ENCODE measurements at places on chromosomes 6 and 20.
A peak's percentile ranks its signal among the peaks of the same experiment; 100 is the strongest.

DNA sequence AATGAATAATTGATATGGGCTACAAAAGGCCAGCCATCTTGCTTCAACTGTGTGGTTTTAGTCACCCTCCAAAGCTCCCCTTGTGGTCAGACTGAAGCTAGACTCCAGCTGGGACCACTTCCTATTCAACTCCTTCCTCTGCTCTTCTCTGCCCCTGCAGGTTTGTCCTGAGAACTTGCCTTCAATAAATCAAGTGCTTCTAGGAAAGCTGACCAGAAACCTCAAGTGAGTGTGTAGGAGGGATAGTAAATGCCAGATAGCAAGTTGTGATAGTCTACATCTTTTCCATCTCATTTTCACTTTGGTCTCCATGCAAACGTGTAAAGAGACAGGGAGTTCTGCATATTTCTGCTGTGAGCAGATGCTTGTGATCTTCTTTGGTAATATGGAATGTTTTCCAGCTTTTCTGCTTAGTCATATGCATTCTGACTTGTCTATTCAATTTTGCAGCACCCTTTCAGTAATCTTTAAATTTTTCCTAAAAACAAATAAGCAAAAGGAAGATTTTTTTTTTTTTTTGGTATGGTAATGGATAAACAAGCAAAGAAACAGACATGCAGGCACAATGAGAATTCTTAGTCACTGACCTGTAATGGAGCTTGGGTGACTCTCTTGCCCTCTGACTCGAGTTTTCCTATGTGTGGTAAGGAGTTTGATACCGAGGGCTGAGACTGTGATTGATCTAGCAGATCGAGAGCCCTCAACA lies 201.3 kb upstream of the BTBD3 start:
- peak; percentile 93 for DNase-seq

DNA sequence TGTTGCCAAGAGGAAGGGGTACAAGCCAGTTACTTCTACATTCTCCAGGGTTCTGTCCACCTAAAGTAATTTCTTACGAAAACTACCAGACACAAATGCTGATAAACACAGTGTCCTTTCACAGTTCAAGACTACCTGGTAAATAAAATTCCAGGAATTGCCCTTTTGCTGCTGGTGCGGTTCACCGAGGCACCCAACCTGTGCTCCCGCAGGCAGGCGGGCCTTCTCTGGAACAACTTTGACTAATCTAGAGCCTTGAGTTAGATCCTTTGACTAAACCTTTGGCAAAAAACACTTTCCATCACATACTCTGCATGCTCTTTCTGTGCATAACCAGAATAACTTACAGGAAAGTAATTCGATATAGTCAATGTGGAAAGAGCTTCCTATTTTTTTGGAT lies 107.0 kb downstream of the HUS1B start:
- no peak for DNase-seq

DNA sequence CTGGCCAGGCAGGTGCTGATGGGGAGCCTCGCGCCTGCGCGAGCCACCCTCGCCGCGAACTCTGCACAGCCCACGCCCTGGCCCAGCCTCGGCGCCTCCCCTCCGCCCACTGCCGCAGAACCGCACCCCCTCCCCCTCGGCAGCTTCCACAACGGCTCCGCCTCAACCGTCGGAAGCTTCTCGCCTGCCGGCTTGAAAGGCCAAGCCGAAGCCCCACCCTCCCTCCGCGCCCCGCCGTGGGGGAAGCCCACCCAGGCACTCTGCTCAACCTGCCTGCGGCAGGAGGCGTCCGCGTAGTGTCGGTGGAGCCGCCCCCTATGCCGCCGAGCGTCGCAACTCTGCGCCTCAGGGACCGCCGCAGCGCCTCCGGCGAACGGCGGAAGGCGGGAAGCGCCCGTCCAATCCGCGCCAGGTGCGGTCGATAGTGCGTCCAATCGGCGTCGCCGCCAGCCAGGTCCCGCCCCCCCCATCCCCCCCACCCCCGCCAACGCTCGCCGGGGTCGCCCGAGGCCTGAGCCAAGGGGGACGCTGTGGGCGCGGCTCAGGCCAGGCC lies at the start of gene SYCP2:
Gene SYCP2 (minus strand): TSS at position 342 of the 553 bp plus-strand sequence. CDS start 11,224 bp downstream, outside the sequence.
- DNase-seq: no peak

DNA sequence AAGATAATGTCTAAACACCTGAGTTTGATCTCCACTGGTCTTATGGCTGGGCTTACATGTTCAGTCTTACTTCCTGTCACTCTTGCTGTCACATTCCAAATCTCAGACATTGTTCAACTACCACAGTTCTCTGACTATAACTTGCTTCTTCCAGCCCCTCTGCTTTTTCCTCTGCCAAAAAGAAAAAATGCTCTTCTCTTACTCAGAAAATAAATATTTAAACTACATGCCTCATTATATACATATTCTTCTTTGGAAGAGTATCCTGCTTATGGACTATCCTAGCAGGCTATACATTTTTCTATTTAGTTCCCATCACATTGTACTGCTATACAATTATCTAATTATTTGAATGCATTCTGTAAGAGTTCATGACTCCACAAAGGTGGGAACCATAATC lies 175.4 kb downstream of the TBC1D32 start:
- no peak for DNase-seq

- DNase-seq: no peak
These were observed 59.8 kb upstream of the DEK start for GRCh38 chr6:18323935-18324705.

DNA sequence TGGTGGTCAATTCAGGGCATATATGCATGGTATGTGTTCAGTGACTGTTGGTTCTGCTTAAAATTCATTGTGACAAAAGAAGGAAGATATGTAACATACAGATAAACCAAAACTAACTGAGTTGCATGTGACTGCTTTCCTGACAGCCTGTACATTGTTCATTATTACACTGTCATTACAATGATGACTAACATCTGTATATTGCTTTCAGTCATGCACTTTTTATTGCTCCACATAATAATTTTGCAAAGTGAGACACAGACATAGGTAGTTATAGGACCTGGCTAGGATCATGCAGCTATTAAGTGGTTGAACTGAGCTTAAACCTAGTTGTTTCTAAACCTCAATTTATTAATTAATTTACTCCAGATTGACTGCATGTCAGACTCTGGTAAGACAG lies 703.2 kb downstream of the HDGFL1 start:
- DNase-seq: no peak

GRCh38 chr6:163099621-163100171 lies 314.8 kb upstream of the QKI start:
- no peak for DNase-seq

DNA sequence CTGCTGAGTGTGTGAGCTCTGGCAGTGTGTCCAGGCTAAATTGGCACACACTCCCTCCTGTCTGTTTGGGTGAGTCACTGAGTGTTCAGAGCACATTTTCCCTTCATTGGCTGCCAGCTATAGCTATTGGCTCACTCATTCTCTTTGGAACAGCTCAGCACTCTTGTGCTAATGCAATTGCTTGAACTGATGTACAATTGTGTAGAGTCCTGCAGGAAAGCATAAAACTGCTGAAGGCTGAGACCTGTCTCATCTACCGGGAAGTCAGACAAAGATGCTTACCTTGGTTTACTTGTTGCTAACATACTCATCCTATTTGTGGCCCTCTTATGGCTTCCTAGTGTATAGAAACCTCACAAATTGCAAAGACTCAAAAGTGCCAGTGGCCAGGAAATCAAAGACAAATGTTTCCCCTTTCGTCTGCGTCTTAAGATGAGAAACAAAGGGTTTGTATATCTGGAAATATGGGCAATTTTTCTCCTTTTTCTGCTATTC lies 351.0 kb downstream of the BCKDHB start:
- DNase-seq: peak; percentile 93

GRCh38 chr20:56724241-56724757 lies 95.2 kb downstream of the TFAP2C start:
- no peak for DNase-seq

GRCh38 chr6:160810238-160810637 lies 108.2 kb downstream of the PLG start:
- no peak for DNase-seq

- no peak for DNase-seq
These were observed 123.0 kb upstream of the SNX9 start for GRCh38 chr6:157699777-157700636.

DNA sequence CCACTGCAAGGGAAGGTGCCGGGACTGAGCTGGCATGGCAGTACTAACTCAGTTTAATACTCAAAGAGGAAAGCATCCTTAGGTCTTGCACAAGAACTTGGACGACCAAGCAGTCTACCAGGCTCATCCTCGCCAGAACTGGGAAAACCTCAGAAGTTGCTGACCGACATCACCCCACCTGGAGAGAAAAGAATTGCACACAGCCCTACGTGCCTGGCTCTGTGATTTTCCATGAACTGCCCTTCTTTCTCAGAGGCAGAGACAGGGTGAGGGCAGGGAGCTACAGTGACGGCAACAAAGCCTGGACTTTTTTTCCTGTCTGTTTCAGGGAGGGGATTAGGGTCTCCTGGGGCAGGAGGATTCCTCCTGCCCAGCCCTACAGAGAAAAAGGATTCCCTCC lies 8.0 kb downstream of the JAG1 start:
- no peak for DNase-seq

GRCh38 chr6:155472886-155473285 lies 17.2 kb upstream of the NOX3 start:
- DNase-seq: peak; percentile 26

GRCh38 chr20:4730780-4731179 lies 9.1 kb downstream of the PRND start:
- no peak for DNase-seq

GRCh38 chr20:61874421-61875068 lies 191.1 kb downstream of the TAF4 start:
- no peak for DNase-seq

- no peak for DNase-seq
These were observed 11.4 kb downstream of the MYLK4 start for GRCh38 chr6:2739335-2739734.

GRCh38 chr6:66307490-66307889 lies 600.5 kb upstream of the EYS start:
- no peak for DNase-seq

DNA sequence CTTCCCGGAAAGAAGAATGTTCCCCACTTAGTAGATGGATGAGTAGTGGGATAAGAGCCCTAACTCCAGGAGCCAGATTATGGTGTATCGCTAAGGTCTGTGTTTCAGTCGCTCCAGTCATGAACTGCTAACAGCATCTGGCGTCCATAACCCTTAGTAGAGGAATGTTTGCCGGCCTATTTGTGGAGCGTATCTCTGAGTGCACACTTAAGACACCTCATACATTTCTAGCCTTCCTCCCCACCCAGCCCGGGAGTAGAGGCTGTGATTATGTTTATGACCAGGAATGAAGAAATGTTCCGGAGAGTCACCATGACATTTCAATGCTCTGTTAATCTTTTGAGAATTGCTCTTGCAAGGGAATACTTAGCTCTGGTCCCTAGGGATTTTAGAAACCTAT lies 251.1 kb upstream of the SOX4 start:
- peak; percentile 22 for DNase-seq

- no peak for DNase-seq
These were observed 136.3 kb downstream of the CFAP61 start for GRCh38 chr20:20188647-20189046.

DNA sequence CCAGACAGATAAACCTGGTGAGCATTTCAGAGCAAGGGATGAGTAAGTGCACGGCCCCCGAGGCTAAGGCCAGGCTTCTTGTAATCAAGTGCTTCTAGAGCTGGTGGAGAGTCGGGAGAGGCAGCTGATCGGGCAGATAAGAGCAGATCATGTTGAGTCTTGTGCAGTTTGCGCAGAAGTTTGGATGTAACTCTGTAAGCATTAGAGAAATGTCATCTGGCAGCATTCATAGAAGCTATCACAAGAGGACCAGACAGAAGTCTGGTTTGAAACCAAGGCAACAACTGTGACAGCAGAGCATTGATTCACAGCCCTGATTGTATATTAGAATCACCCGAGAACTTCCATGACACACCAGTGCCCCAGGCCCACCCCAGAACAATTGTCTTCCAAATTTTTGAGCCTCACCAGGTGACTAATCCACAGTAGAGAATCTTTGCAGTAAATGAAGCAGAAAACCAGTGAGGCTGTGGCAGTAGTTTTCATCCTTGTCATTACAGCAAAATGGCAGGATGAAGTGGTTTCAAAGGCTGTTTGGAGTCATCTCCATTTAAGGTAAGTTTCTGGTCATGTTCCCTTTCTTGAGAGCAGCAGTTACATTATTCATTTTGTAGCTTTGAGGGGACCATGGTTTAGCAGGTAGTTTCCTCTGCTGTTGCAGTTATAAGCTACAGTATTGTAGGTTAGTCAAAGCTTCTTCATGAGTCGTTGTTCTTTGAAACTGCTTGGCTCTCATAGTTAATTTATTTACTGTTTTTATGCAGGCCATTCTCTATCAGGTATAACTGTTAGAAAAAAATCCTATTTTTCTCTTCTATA lies 84.1 kb downstream of the RNF217 start:
- no peak for DNase-seq

- DNase-seq: no peak
These were observed 71.4 kb upstream of the PRSS16 start for GRCh38 chr6:27176096-27176495.

GRCh38 chr6:20266851-20267608 lies 54.8 kb upstream of the MBOAT1 start:
- DNase-seq: no peak

DNA sequence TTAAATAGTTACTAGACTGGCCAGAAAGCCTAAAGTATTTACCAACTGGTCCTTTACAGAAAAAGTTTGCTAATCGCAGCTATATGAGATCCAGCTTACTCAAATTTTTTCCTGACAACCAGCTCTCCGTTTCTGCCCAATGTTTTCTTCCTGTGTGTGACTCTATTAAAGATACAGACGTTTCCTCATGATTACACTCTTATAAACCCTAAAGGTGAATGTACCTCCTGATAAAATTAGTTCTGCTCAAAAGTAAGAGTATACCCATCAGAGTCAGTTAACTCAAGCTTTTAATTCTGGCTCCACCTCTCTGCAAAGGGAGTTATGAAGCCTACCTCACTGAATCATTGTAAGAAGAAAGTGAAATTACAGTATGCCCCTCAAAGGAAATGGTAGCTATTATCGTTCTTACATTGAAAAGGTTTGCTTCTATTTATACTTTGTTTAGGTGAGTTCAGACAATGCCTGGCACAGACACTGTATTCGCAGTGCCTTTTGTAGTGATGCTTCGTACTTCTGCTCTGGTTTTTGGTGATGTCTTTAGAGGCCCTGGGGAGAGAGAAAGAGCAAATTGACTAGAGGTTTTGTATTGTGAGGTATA lies 10.2 kb upstream of the MROH8 start:
- no peak for DNase-seq

GRCh38 chr20:57654998-57655808 lies 35.0 kb upstream of the ZBP1 start:
- no peak for DNase-seq

DNA sequence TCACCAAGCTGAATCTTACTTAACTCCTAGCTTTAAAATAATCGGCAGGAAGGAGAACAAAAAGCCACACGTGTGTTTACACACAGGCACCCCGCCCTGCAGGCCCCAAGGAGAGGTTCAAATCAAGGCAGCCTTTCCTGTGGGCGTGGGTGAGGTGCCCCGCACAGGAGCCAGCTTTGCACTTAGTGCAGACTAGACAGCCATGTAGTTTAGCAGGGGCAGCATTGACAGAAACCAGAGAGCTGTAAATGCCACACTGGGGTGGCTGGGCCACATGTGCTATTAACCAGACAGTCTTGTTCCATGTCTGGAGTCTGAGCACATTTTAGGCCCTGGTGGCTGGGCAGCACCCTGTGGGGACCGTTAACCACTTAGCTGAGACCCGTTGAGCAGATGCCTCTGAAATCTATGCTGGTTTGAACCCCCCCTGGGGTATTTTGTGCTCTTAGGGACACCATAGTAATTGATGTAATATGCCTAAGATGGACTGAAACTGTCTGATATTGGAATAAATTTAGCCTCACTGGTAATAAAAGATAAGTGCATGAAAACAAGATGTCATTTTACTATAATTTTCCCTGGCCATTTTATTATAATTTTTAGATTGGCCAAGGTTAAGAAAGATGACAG lies 106.4 kb upstream of the KCNG1 start:
- no peak for DNase-seq

Measured in GM04503 (cell line).